ENCODE measurements at places on chromosomes 13 and 19.

- DNase-seq: no peak
These were observed 146.7 kb upstream of the FNDC3A start for GRCh38 chr13:48828962-48829411.

DNA sequence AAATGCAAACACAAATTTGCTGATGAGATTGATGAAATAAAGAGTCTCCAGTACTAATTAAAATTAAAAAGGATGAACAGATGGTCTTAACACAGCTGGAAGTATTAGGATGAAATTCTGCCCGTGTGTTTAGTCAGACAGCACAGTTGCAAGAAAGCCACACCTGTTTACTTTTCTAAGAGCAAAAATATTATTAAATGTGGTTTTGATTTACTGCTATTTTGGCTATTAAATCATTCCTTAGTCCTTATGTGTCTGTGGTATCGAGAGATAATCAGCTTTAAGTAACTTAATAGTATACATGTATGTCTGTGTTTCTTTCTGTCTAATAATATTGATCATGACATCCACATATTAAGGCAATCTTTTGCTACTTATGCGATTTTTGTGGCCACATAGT lies 494.9 kb downstream of the GPC6 start:
- DNase-seq: no peak

DNA sequence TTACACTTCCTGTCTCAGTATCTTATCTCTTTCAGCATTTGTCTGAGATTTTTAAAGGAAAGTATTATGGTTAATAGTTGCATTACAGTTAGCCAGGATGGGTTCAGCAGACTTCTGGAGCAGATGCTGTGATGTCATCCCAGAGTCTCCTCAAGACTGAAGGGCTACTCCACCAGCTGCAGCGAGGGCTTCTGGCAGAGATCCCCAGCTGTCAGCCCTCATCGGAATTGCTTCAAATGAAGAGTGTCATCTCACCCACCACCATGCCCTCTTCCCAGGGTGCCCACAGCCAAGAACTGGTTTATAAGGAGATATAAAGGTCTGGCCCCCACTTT lies 84.4 kb downstream of the FAM216B start:
- no peak for DNase-seq

DNA sequence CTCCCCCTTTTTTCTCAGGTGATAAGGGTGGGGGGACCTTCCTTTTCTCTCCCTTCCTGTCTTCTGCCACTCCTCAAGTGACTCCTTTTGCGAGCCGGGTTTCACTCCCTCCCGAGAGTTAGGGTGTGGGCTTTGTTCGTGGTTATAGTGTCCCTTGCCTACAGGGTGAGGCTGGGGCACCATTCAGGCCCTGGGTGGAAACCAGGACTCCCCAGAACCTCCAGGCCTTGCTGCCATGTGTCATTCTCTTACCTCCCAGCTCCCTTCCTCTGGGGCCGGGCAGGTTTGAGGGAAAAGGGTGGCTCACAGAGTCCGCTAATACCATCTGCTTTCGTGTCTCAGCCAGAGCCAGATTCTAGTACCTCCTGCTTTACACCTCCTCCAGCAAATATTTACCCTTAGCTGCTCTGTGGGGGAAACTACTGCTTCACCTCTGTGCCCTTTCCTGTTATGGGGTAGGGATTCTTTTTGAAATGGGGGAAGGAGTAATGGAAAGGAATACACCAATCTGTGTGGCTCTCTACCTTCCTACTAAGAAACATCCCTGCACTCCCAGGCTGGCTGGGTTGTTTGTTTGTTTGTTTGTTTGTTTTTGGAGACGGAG lies 2.8 kb downstream of the ACTN4 start:
- DNase-seq: no peak

GRCh38 chr19:12952488-12953137 lies 4.4 kb downstream of the GADD45GIP1 start:
- DNase-seq: no peak

DNA sequence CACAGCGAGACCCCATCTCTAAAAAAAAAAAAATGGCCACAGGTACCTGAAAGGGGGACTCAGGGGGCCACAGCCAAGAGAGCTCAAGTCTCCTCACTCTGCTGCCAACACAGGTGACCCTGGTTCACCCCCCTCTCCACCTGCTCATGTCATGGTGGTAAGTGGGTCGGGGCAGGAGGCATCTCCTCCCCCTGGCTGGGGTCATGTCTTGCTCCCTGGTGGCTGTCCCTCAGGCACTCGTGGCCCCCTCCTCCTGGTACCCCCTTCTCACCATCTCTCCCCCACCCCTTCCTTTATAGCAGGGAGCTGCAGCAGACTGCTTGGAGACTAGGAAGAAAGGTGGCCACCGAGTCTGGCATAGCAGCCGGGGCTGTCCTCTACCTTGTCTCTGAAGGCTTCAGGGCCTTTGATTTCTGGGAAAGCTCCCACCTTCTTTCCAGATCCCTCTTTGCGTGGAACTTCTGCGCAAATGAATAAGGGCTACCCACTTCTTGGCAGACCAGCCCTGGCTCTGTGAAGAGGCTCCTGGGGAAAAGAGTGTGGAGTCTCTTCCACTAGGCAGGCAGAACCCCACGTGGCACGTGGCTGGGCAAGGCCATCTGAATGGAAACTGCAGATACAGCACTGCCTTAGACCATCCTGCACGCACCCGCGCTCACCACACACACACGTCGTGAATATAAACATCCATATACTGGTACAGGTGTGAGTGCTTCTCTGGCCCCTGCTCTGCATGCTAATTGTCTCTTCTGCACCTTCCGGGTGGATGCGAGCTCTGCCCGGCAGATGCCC lies 20.1 kb upstream of the MIER2 start:
- no peak for DNase-seq

DNA sequence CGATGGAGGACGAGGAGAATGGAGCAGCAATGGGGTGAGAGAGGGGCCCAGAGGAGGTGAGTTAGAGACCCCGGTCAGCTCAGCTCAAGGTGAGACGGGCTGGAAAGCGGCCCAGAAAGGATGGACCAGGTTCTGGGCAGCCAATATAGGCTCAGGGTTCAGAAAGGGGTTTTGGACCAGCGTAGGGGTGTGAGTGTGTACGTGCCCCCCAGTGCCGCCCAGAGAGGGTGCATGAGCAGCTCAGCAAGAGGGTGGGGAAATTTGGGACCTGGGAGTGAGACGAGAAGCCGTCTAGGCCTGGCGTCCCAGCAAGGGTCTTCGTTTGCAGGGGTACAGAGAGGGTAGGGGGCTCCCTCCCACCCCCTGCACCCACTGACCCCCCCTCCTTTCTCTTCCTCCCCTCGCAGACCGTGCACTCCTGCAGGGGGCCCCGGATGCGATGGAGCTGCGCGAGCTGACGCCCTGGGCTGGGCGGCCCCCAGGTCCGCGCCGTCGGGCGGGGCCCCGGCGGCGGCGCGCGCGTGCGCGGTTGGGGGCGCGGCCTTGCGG lies 12.1 kb downstream of the FUT6 start:
- DNase-seq: no peak

GRCh38 chr19:932648-933552 lies 7.1 kb downstream of the ARID3A start:
- DNase-seq: no peak

- no peak for DNase-seq
These were observed 2661.4 kb downstream of the PCDH9 start for GRCh38 chr13:64568748-64569147.

- DNase-seq: no peak
These were observed 1230.1 kb upstream of the SLC10A2 start for GRCh38 chr13:104296286-104296685.

DNA sequence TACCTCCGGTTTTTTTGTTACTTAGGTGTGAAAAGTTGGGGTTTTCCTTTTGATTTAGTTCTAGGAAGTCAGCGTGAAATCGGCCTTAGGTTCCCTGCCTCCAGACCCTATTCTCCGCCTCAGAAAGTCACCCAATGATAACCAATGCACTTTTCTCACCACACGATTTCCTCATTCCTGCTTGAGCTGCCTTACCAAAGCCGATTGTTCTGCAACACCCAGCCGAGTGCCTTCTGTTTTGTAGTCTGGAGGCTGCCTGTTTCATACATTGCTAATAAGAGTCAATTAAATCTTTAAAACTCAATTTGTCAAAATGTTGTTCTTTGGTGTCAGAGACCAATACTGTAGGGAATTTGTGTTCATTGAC lies 39.7 kb downstream of the GJA3 start:
- DNase-seq: no peak
